ENCODE measurements at places on chromosomes 2 and 18.

GRCh38 chr2:67954093-67954748 lies 108.6 kb downstream of the C1D start:
- peak; percentile 97 for DNase-seq

DNA sequence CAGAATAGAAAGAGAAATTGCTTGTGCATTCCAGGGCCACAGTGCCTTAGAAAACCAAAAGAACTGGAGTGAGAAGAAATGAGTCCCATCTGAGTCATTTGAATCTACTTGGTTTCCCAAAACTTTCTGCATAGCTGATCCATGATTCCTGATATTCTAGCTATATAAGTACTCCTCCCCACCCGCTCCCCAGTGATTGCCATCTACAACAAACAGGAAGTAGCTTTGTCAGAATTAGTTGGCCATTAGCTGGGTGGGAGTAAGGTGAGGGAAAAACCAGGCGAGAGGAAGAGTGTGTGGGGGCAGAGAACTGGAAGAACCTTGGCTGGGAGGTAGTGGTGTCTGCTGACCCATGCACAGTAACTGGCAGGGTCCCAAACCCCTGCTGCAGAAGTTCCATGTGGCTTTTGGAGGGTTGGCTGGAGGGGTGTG lies 122.1 kb downstream of the ACAA2 start:
- no peak for DNase-seq

DNA sequence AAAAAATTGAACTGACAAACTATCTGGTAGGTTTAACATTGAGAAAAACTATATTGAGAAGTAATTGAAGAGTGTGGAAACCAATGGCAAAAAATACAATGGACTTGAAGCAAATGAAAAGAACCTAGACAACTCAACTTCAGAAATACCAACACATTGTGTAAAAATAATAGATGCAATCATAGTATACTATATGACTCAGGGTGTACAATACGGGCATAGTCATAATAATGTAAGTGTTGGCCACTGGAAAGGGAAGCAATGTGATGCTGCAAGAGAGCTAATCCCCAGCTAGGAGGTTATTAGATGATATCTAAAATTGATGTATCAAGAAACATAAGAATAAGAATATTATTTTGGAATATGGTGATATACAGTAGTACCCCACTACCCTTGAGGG lies 45.3 kb downstream of the SMAD7 start:
- DNase-seq, result no peak

GRCh38 chr2:56333812-56334485 lies 150.2 kb downstream of the CCDC85A start:
- no peak for DNase-seq

DNA sequence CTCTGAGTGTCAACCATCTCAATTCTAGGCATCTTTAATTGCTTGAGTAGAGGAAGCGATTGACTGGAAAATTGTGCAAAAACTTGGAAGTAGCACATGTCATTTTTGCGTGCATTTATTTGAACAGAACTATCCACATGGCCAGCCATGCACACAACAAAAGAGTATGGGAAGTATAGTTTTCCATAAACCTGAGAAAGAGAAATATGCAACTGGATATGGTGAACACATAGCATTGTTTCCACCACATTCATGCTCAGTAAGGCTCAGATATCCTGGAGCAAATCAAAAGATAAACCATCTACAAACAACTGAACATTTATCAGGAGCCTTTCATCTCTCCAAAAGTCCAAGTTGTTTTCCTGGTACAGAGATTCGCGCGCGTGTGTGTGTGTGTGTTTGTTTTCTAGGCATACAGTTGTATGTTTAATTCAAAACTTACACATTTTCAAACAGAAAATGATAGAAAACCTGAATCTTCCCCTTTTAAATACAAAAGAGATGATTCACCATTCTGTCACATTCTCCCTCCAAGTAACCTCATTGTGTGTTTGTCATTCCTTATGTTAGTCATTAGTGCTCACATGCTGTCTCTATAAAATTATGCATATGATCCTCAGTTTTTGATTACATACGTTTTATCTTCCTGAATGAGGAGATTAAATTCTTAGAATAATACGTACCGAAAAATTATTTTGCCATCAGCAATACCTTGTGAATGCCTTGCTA lies 780.4 kb upstream of the NRXN1 start:
- no peak for DNase-seq

GRCh38 chr2:134167015-134167414 lies 86.9 kb upstream of the MGAT5 start:
- DNase-seq, result no peak

DNA sequence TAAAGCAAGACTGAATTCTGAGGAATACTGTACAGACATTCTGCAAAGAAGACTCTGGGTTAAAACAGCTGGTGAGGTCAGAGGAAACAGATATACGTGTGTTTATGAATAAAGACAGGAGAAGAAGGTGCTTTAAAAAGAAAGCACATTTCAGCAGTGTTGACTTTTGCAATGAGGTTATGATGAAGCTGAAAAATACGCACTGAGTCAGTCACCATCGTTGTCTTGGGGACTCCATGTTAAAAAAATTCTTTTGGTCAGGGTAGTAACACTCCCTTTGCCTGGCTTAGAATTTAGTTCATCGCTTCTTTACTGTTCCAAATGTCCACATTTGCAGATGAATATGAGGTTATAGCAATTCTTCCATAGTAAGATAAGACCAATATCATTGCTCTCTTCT lies 1049.0 kb downstream of the TSN start:
- no peak for DNase-seq

- DNase-seq, result no peak
Measured at GRCh38 chr2:128646691-128647090, 328.0 kb upstream of the HS6ST1 start.

GRCh38 chr2:237128026-237128703 lies 42.5 kb downstream of the COPS8 start:
- no peak for DNase-seq

DNA sequence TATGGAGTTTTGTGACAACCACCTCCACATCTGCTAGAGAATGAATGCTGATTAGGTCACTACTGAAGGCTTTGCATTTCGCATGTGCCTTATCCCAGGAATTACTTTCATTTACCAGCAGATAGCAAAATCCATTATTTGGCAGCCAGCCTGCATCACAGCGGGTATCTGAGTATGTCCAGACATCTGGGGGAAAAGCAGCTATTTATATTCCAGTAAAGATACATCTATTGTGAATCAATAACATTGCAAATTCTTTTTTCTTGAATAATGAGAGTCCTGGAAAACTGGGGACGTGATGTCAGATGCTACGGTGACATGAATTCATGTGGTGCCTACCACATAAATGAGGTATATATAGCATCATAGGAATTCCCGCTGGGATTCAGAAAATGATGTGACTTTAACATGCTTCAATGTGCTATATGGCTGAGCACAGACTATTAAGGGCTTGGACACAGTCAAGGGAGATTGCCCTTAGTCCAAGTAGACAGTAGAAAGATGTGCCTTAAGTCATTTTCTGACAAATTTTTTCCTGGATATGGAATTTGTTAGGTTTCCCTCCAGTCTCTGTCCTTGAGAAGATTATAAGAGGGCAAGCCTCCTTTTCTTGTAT lies 84.2 kb upstream of the CD302 start:
- DNase-seq, result no peak

DNA sequence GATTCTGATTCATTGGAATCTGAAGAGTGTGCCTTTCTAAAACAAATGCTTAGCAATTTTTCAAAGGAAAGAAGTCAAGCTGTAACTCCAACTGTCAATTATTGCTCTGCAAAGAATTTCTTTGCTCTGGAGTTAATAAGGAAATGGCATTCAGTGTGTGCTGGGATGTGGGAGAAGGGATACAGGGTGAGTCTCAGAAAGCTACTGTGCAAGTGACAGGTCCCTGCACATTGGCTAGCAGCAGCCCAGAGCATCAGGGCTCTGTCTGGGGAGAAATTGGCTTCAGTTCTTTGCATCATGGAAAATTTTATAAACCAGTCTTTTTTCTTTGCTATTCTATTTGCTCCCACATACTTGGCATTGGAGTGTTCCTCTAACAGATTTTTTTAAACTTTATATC lies 1.1 kb upstream of the SYT4 start:
- DNase-seq, result no peak

GRCh38 chr18:27763341-27763740 lies 413.6 kb downstream of the CDH2 start:
- DNase-seq, result no peak

DNA sequence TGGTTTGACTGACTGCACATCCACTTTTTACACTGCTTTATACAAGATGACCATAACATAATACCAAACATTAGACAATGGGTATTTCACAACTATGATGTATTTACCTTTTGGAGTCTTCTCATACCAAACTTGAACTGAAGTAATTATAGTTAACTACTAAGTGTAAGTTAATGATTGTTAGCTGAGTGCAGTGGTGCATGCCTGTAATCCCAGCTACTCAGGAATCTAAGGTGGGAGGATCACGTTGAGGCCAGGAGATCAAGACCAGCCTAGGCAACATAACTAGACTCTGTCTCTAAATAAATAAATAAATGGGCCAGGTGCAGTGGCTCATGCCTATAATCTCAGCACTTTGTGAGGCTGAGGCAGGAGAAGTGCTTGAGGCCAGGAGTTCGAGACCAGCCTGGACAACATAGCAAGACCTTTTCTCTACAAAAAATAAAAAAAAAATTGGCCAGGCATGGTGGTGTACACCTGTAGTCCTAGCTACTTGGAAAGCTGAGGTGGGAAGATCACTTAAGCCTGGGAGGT lies 44.9 kb upstream of the ORC2 start:
- DNase-seq, result no peak

DNA sequence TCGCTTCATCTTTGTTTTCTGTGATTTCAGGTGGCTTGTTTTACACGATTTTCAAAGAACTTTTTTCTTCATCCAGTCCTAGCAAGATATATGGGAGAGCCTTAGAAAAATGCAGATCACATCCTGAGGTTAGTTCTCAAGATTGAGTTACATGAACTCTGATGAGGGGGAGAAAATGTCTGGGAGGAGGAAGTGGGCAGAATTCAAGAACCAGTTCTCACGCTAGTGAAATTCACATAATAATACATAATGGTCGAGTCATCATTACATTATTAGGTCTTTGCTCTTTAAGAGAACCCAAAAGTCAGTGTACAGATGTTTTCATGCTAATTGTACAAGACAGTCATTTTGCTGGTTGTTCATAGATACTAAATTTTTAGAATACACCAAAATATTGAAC lies 7.0 kb downstream of the TIMM21 start:
- no peak for DNase-seq

- no peak for DNase-seq
Measured at GRCh38 chr2:30185178-30185577, 38.4 kb downstream of the YPEL5 start.

DNA sequence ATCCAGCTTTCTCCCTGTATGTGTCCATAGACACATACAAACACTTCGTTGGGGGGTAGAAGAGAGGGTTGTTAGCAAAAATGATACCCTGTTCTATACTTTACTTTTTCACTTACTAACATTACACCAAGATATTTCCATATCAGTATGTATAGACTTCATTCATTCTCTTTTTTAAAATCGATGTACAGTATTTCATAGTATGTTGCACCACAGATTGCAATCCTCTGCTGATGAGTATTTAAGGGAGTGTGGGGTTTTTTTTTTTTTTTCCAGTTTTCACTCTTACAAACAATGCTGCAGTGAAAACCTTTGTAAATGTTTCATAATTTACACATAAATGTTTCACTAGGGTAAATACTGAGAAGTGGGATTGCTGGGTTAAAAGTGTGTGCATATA lies 402.3 kb downstream of the LRATD1 start:
- no peak for DNase-seq

GRCh38 chr2:218384975-218385374 lies 2.9 kb downstream of the SLC11A1 start:
- DNase-seq, result no peak

DNA sequence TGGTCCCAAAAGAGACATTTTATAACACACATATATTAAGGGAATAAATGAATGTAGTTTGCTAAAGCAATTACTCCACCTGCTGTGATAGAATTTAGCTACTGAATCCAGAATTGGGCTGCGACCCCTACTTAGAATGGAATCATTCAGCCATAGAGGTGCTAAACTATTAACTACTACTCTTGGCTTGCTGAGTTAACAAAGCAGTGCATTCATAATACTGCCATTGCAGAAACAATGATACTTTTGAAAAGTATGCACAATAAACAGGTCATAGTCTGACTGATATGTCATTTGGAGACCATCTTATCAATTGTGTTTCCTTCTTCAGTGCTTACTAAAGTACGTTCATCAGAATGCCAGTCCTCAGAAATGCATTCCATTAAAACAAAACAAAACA lies 273.6 kb downstream of the PIEZO2 start:
- DNase-seq, result no peak

- no peak for DNase-seq
Measured at GRCh38 chr2:148561389-148561788, 83.2 kb upstream of the EPC2 start.

GRCh38 chr18:767961-768360 lies 44.1 kb downstream of the YES1 start:
- DNase-seq, result no peak

DNA sequence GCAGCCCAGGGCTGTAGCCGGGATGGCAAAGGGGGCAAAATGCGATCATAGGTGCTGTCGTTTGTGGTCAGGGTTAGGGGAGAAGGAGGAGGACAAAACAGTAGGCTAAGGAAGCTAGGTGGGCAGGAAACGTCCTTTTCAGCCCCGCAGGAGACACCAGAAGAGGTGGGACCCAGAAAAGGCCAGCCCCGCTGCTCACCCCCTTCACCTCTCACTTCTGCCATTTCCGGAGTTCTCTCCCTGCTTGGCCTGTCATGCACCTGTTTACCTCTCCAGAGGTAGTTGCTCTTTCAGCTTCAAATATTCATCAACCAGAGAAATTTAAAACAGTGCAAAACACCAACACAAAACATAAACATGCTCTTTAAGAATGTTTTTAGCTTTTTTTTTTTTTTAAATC lies 849 bp downstream of the AQP4 start:
- DNase-seq, result no peak

GRCh38 chr18:7417727-7418126 lies 149.4 kb upstream of the PTPRM start:
- no peak for DNase-seq

DNA sequence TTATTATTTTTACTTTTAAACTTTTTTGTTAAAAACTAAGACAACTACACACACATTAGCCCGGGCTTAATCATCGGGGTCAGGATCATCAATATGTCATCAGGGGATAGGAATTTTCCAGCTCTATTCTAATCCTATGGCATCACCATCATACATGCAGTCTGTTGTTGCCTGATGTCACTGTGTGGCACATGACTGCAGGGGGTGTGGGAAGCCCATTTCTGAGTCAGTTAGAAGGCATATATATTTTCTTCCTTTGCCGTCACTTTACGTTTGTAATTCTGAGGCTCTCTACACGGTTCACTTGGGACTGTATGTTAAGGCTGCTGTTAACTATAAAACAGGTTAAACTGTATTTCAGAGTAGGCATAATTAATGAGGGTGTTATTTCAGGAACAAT lies 144.4 kb upstream of the ITGA6 start:
- no peak for DNase-seq

DNA sequence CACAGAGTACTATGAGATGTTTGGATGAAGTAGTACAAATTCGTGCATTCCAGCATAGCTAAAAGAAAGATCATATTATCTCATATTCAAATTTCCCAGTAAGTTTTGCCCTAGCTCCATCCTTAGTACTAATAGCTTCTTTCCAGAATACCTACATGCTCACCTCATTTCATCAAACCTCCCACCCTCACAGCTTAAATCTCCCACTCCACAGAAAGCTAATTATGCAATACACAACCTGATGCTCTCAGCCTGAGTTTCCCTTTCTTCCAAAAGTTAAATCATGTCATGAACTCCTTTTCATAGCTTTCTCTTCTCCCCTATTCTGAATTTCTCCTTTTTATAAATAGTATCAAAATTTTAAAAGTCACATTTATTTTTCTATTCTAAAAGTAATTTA lies 34.6 kb downstream of the DNAH6 start:
- no peak for DNase-seq

- DNase-seq, result no peak
Measured at GRCh38 chr2:98460573-98461497, 16.2 kb downstream of the INPP4A start.

All from NCI-H1105 treated with DMSO at 0.1 percent for 48 hours (cell line).